ENCODE measurements at places on chromosomes 7 and 10.

DNA sequence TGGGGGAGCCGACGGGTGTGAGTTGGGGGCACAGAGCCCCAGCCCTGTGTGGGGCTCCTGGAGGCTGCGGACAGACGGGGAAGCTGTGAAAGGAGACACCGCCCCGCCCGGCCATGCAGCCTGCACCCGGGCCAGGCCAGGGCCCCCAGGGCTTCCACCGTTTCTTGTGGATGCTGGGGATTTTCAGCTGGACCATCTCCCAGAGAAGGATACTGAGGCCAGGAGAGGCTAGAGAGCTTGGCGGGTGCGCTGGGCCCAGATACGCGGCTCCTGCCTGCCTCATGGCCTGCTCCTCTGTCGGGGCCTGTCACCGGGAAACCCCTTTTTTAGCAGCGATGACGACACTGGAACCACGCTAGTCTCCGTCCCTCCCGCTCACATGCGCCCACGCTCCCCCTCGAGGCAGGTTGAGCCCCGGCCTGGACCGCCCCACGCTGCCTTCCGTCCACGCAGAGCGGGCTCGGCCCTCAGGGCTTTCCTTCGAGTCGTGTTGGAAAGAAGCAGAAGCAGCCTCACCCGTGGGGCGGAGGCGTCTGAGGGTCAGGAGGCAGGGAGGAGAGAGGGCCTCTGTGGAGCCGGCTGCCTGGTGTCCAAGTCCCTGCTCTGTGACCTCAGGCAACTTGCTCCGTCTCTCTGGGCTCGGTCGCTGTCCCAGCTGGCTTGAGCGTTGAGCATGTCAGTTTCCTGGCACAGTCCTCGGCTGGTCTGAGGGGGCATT lies 11.7 kb downstream of the TMEM184A start:
- DNase-seq = no peak

- DNase-seq = peak; percentile 82
Measured at GRCh38 chr7:100563809-100564400, 9.8 kb downstream of the SAP25 start.

GRCh38 chr10:52400562-52400961 lies 86.5 kb downstream of the DKK1 start:
- no peak for DNase-seq

GRCh38 chr7:71637578-71637977 lies 505.6 kb downstream of the GALNT17 start:
- no peak for DNase-seq

DNA sequence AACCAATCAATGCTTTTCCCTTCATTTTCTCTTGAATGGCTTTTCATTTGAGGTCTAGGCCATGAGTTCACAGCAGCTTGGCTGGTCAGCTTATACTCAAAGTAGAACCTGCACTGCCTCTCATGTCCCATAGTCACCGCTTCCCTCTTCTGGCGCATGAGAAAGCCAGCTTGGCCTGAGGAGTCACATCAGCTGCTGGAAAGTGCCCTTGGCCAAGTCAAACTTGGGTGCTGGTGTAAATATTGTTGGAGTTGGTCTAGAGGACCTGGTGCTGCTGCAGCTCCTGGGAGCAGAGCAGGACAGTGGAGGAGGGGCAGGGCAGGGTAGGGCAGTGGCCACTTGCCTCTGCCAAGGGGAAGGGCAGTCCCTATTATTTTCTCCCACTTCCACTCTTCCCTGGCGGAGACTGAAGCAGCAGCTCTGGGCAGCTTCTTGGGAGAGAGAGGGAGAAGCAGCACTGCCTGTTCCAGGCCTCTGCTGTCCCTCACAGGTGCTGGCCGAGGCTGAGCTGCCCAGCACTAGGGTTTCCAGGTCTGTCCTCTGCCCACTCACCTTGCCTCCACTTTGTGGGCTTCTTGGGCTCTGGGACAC lies 12.8 kb downstream of the UBE2D4 start:
- DNase-seq = no peak

DNA sequence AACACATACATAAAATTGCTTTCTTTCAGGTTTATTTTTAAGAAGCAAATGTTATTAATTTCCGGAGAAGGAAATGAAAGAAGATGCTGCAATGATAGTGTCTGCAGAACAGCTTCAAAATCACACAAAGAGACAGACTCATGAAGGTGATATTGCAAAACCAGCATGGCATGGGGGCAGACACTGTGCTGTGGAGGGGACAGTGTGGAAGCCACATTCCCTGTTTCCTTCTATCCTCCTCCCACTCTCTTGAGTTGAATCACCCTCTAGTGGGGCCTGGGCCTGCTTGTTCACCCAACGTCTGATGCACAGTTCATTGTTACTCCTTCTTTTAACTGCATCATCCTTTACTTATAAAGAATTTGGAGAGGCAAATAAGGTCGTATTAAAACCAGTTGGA lies 104.0 kb upstream of the INSIG1 start:
- no peak for DNase-seq

DNA sequence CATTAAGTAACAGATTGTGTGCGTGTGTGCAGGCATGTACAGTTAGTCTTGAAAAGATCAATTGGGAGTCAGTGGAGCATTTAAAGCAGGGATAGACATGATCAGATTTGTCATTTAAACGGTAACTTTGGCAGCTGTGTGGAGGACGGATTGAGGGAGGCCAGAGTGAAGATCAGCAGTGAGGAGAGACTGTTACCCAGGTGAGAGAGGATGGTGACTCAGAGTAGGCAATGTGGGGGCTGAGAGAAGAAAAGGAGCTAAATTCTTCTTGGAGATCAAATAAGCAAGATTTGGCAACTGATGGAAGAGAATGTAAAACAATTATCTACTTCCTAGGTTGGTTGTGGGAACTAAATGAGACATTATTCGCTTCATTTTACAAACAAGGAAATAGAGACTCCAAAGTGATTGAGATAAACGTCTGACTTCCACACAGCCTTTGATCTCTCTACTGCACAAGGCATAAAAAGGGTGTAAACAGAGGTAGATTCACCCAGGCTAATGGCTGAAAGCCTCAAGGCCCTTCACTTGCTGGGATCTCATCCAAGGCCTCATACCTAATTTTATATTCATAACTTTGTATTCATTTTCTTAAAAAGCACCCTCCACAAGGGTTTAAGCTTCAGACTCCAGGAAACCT lies 665.1 kb upstream of the GALNT17 start:
- no peak for DNase-seq

- DNase-seq = no peak
Measured at GRCh38 chr7:112157072-112157471, 49.1 kb downstream of the DOCK4 start.

GRCh38 chr10:75101416-75102251 lies 9.8 kb upstream of the SAMD8 start:
- DNase-seq = no peak

- no peak for DNase-seq
Measured at GRCh38 chr7:47380325-47381133, 201.4 kb downstream of the TNS3 start.

GRCh38 chr7:120991581-120991980 lies 3.1 kb downstream of the CPED1 start:
- no peak for DNase-seq

DNA sequence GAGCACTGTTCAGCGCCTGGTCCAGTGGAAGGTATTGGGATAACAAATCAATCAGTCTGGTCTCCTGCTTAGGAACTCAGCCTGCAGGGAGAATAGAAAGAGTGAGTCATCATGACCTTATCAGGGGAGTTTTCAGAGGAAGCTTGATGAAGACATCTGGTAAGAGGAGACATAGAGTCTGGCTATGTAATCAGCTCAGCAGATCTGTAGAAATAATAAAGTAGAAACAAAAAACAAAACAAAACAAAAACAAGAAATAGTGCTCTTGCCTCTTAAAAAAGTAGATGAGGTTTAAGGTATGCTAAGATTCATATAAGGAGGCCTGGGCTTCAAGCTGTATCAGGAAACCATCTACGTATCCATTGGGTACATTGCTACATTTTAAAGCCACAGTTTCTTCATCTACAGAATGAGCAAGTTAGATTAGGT lies 14.4 kb downstream of the TAS2R41 start:
- DNase-seq = no peak

DNA sequence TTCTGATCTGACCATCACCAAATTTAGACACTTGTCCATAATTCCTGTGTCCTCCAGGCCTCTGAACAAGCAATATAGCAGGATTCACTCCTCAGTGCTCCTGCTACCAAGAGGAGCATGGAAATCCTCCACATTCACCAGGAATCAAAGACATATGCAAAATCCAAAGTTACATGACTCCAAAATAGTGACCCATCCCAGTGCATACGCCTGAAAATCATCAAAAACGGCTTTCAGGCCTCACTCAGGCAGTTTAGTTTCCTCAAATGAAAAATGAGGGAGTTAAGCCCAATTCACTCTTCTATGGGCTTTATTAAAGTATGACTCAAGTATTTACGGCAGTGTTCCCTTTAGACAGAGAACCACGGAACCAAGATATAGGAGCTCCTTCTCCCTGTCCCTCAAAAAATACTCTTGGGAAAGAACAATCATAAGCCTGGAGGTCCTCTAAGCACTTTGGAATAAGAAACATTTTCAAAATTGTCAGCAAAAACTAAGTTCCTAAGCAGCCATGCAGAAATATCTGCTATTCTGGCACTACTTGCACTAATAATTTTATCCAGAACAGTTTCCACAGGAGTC lies 240.7 kb downstream of the PARD3 start:
- no peak for DNase-seq

- DNase-seq = no peak
Measured at GRCh38 chr10:15518250-15518649, 147.2 kb upstream of the FAM171A1 start.

DNA sequence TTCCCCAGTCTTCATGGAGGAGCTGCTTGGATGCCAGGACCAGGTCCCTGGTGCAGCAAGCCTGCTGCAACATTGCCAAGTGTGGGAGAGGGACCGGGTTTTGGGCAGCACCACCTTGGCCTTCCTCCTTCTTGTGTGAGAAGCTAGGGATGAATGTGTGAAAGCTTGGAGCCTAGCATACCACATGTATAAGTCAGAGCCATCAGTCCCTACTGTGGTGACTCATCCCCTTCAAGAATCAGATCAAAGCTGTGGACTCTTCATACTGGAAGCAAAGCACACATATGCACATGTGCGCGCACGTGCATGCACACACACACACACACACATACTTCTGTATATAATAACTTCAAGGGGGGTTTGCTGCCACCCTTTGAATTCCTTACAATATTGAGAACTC lies 527.8 kb downstream of the LRMDA start:
- DNase-seq = no peak

- DNase-seq = no peak
Measured at GRCh38 chr10:69056536-69057260, 31.2 kb upstream of the SRGN start.

DNA sequence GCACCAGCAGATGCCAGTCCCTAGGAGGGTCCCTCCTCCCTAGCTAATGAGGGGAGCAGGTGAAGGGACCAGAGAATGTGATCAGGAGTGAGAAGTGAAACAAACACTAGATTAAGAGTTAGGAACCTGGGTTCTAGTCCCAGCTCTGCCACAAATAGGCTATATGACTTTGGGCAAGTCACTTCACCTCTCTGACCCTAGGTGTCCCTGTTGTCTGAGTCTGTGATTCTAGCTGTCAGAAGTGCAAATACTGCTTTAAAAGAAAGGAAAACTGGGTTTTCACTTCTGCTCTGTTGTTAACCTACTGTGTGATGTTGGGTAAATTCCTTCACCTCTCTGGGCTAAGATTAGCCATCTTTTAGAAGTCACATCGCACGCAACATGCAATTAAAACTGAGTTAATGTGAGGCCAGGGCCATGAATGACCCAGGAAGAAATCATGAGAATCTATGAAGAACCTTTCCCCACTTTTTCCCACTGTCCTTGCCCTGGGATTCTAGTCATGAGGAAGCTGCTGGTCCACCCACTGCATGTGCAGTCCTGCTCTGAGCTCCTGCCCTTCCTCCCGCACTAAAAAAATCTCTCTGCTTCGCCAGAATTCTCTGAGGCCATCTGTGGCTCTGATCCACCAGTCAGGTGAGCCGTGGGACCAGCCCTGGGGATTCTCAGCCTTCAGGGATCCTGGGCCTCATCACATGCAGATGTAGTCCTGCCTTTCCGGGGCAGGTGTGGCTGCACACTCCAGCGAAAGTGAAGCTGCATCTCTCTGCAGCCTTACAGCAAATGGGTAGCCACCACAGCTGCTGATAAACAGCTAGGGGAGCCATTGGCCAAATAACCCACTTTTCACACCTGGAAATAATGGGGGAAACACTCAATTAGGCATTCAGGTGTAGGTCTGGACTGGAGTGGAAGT lies 181.7 kb downstream of the PLXNA4 start:
- DNase-seq = no peak

DNA sequence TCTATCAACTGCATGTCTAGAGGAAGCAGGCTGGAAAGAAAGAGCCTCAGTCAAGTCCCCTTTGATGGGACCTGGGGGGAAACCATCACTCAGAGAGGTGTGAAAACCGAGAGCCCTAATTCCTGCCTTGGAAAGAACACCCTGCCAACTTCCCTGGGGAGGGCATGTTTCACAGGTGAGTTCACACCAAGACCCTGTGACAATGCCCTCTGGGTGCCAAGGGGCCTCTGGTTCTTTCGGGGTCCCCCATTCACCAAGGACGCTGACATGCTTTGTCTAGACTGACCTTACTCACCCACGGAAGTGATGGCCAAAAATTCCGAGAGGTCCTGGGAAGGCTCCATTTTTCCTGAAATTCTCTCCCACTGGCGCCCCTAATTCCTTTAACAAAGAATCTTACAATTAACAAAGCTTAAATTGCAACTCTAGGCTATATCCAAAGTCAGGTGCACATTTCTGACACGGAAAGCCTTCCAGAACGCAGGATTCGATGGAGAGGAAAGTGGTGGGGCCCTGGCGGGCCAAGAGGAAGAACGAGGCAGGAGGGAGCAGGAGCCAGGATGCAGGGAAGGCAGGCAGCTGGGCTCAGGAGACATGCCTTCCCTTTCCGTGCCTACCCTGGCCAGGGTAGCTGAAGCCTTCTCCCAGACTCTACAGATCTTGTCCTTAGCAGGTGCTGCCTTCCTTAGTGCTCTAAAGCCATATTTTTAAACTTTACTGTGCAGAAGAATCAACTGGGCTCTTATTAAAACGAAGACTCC lies 23.7 kb downstream of the VSTM4 start:
- DNase-seq = no peak

DNA sequence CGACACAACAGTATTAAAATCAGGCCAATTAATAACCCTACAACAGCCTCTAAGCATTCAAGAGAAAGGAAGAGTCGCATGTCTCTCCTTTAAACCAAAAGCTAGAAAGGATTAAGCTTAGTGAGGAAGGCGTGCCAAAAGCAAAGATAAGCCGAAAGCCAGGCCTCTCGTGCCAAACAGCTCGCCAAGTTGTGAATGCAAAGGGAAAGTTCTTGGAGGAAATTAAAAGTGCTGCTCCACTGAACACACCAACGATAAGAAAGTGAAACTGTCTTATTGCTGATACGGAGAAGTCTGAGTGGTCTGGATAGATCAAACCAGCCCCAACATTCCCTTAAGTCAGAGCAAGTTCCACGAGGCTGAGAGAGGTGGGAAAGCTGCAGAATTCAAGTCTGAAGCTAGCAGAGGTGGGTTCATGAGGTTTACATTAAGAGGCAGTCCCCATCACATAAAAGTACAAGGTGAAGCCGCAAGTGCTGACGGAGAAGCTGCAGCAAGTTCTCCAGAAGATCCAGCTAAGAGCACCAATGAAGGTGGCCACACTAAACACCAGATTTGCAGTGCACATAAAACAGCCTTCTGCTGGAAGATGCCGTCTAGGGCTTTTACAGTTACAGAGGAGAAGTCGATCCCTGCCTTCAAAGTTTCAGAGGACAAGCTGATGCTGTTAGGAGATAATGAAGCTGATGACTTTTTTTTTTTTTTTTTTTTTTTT lies 194.8 kb downstream of the MAD1L1 start:
- no peak for DNase-seq

GRCh38 chr10:128419466-128420019 lies 293.3 kb upstream of the MKI67 start:
- no peak for DNase-seq

GRCh38 chr7:79090543-79090942 lies 362.9 kb downstream of the MAGI2 start:
- no peak for DNase-seq

Measured in activated CD8-positive, alpha-beta memory T cell treated with anti-CD3 and anti-CD28 coated beads for 1 hour (primary cell).